GM13977 (cell line): ENCODE measurements at places on chromosomes 7 and 10.
A peak's percentile ranks its signal among the peaks of the same experiment; 100 is the strongest.

DNA sequence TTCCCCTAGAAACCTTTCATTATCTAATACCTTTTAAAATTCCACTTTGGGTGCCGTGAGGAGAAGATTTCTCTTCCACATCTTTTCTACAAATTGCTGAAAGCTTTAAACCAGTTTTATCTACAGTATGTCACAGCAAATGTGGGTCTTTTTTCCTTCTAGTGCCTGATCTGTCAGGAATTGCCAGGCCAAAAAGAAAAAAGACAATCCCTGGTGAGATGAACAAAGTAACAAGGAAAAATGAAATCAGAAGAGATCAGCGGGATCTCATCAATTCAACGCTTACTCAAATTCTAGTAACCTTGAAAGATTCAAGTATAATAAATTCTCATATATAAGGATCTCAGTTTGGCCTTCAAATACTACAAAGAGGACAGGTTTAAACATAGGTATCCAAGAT is 449.5 kb downstream of the CALN1 start:
- no peak for DNase-seq

DNA sequence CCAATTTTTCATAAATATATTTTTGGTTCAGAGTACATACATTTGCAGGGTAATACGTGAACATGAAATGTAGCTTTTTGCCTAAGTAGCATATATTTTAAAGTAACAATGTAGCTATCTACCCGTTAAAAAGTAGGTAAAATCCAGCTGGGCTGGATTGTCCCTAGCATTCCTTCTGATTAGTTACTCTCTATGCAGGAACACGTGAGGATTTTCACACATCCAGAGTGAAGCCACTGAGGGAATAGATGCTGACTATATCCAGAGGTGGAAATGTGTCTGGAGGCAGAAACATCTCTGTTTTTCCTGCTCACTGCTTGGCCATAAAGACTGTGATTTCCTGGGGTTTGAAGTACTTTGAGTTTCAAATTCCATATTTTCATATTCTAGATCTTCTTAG is 338.9 kb upstream of the KIAA1217 start:
- DNase-seq = no peak

DNA sequence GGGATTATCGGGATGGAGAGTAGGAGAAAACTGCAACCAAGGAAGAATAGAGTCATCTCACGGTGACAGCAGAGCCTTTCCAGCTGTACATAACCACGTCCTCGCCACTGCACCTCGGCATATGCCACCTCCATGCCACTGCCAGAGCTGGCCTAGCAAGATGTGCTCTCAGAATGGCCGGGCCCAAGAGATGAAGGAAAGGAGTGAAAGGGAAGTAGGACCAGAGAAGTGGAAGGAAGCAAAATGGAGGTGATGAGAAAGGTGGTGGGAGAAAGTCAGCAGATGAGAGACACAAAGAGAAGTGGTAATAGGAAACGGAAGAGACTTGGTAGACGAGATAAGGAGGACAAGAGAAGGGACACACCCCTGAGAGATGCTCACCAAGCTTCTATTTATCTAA is 8.0 kb upstream of the CALU start:
- DNase-seq = no peak

DNA sequence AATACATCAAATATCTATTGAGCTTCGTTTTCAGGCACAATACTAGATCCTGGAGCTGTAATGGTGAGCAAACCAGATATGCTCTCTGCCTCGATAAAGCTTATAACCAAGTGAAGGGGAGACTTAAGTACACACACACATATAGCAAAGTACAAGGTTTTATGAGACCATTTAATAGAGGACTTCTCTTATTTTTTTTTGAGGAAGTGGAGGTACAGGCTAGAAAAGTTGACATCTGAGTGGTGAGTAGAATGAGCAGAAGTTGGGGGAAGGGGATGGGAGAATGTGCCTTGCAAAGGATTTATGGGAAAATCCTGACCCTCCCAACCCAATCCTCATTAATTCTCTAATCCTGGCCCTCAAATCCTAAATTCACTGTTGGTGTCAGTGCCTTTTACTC is 7.7 kb downstream of the CCDC136 start:
- DNase-seq = no peak

- DNase-seq = no peak
Measured at GRCh38 chr10:1175956-1176565, 119.9 kb downstream of the WDR37 start.

DNA sequence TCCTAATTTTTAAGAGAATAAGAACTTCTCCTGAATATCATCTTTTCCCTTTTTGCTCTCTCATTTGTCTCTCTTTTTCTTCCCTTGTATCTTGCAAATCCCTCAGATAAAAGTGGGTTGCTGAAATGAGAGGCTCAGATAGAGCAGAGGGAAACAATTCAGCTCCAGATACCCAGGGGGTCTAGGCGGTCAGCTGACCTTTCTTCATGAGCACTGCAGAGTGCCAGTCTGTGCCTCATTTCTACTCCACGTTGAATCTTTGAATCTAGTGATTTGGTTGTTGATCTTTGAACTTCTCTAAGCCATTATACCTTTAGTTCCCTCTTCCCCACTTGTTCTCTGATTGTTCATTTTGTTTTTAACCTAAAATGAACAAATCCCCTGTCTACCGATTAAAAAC is 572.6 kb downstream of the PTPRN2 start:
- no peak for DNase-seq

DNA sequence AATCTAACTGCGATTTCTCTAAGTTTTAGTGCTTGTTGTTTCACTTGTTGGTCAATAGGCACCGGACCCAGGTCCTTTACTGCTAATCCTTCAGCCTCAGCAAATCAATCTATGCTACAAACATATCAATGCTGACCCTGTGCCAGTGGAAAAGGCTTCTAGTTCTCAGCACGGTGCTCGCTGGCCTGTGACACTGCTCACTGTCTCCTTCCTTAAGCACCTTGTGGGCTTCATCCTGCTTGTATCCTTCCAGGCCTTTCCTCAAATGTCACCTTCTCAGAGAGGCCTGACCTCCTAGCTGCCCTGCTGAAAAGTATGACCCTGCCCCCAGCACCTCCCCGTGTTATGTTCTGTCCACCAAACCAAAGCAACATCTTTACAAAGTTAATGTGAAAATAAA is 201.2 kb upstream of the FRMD4A start:
- DNase-seq = no peak

DNA sequence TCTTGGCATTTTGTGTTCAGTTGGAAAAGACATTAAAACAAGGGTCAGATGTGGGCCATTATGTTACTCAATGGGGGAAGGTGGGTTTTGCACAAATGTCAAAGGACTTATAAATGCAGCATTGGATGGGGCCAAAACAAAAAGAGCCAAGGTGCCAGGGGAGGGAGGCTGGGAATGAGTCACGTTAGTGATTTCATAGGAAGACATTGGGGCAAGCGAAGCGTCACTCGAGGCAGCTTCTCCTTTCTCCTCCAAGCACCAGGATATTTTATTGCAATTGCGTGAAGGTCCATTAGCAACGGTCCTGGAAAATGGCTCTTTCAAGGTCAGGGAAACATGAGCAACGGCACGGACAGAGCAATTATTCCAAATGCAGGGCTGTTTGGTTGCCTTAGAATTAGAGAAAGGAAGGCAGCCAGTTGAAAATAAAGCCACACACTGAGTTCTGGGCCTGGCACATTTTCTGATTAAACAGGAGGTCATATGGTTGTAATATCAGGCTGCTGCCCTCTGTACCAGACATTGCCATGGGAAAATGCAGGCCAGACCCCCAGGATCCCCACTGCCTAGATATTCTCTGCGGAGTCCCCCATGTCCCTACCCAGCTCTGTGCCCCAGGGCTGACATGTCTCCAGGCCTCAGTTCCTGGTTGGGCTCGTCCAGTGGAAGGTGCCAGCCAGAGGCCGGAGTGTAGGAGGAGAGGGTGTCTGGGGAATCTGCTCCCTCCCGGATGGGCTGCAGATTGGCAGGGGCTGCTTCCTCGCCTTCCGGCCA is 63.3 kb upstream of the NANOS1 start:
- DNase-seq = no peak

GRCh38 chr7:116859323-116859722 is 3.1 kb upstream of the CAPZA2 start:
- no peak for DNase-seq

DNA sequence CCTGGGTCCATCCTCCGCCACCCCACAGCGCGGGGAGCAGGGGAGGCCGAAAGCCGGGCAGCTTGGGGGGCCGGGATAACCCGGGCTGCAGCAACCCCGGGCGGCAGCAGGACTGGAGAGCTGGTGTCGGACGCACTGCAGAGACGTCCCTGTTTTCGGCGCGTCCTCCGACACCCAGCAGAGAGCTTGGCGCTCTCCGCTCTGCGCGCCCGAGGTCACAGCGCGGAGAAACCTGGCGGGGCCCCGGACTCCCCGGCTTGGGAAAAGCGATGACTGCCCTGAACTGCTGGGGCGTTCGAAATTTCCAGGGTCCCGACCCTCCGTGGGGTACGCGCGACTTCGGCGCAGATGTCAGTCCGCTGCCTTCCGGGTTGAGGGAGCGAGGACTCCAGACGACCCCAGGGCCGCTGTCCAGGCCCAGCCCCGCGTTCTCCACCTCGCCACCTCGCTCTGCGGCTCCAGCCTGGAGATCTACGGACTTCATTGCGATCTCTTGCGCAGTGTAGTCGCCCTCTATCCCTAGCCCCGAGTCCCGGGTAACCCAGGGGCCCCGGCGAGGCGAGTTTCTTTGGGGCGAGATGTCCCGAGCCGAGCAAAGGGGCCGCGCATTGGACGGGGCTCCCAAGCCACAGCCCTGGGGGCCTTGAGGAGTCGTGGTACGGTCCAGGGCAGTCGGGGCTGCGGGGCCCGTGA is 617 bp upstream of the FOXI2 start:
- DNase-seq = no peak

GRCh38 chr7:36137258-36137657 is 15.8 kb upstream of the EEPD1 start:
- no peak for DNase-seq

GRCh38 chr10:45058580-45058979 is 57.9 kb downstream of the ZNF22 start:
- no peak for DNase-seq

DNA sequence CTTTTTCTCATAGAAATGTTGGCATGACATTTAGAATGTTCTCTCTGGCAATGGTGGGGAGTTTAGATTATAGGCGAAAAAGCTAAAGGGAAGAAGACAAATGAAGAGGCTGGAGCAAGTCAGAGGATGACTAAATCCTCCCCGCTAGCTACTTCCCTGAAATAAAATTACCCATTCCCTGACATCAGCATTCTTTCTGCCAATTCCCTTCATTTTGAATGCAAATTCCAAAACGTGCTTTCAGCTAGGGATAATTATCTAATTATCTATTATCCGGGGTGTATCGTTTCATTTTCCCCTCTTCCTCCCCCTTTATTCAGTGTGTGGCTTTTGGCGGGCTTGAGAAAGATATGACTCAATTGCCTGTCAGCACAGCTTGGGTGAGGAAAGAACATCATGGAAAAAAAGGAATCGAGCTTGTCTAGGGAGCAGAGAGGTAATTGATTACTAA is 672.3 kb downstream of the TNS3 start:
- no peak for DNase-seq

DNA sequence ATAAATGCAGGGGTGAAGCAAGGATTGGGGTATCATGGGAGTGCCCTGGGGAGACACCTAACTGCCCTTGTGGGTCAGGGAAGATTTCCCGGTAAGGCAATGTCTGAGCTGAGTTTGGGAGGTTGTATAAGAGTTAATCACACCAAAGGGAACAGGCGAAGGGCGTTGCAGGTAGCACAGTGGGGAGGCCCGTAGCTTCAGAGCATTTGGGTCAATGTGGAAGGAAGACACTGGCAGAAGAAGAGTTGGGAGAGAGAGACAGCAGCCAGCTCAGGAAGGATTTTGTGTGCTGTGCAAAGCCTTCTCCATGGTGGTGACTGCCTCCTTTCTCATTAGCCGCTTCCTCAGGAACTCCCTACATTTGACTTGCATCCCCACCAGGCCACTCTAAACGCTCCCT is 80.8 kb upstream of the LEP start:
- DNase-seq = no peak

GRCh38 chr10:116183733-116184511 is 89.1 kb downstream of the GFRA1 start:
- no peak for DNase-seq

GRCh38 chr10:71270301-71271220 is 48.5 kb upstream of the SLC29A3 start:
- peak; percentile 84 for DNase-seq

DNA sequence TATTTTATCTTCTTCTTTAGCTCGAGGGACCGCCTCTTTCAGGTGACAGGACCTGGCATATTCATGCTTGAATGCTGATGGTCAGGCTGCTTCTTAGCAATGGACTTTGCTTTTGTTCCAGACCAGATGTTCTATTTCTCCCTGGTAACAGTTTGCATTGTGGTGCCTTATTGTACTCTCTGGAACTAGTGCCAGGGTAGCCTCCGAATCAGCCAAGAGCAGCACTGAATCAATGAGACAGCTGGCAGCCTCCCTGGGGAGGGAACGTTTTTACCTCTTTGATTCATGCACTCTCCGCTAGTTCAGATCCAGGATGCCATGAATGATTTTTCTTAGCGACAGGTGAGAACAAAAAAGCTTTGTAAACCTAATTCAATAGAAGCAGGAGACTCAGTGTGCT is 54.1 kb upstream of the NXPH1 start:
- DNase-seq = no peak

DNA sequence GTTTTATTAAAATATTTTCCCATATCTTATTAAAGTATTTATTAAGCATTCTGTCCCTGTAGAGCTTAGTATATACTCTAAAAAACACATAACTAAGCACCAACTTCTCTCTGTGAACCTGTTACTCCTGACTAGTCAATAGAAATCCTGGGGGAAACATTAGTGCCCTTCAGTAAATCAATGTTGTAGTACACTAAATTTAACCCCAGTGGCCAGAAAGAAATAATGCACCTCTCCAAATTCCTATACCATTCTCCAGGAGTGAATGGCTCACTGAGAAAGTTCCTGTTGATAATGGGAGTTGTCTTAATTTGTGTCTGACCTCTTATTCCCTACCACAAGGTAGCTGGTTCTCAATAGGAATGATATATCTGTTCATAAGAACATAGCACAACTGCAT is 188.2 kb downstream of the SEMA3D start:
- no peak for DNase-seq

DNA sequence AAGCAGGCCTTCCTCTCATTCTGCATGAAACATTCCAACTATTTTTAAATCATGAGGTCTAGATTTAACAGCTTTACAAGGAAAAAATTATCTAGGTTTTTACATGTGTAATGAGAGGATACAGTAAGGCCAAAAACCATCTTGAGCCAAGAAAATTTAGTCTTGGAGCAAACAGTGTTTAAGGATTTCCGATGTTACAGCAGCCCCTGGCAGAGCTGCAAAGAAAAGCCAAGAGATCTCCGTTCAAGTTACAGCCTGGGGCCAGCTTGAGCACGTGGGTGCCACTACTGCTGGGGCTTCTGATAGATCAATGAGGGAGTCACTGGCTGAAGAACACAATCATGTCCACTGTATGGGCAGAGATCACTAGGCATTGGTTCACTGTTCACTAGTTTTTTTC is 156.2 kb downstream of the EVX1 start:
- DNase-seq = no peak

DNA sequence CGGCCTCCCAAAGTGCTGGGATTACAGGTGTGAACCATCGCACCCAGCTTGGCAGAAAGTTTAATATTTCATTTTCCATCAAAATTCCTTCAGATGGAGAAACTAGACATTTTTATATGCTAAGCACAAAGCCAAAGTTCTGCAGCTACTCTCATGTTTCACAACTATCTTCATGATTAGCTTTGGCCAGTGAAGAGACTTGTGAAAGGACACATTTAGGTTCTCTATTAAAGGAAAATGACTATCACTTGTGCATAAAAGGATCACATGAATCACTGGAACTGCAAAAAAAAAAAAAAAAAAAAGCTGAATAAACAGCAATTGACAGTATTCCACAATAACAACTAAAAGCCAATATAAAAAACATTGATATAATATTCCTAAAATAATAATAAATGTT is 16.2 kb downstream of the FGFBP3 start:
- no peak for DNase-seq

- DNase-seq = no peak
Measured at GRCh38 chr7:2774935-2775334, 69.2 kb downstream of the GNA12 start.
